ENCODE measurements at places on chromosomes 2 and 18.

GRCh38 chr2:231917280-231918066 lies 8.7 kb downstream of the NPPC start:
- DNase-seq: no peak

DNA sequence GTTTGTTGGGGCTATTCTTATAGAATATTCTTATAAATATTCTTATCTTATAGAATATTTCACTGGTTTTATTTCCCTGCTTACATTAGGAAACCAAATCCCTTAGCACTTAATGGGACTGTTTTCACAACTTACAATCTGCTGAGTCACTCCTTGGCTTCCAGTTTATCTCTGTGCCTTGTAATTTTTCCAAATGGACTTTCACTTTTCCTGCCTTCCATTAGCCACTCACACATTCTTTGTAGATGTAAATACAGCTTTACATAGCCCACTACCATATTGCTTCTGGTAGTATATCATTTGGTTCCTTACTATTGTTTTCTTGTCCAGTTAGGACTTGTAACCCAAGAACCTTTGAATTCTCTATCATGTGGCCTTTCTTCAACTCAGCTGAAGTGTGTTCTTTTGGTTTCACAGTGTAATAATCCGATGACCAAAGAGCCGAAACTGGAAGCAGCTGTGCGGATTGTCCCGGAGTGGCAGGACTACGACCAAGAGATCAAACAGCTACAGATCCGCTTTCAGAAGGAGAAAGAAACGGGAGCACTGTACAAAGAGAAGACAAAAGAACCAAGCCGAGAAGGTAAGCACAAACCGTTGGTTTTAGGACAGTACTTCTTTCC lies 96.1 kb downstream of the UGGT1 start:
- DNase-seq: no peak

DNA sequence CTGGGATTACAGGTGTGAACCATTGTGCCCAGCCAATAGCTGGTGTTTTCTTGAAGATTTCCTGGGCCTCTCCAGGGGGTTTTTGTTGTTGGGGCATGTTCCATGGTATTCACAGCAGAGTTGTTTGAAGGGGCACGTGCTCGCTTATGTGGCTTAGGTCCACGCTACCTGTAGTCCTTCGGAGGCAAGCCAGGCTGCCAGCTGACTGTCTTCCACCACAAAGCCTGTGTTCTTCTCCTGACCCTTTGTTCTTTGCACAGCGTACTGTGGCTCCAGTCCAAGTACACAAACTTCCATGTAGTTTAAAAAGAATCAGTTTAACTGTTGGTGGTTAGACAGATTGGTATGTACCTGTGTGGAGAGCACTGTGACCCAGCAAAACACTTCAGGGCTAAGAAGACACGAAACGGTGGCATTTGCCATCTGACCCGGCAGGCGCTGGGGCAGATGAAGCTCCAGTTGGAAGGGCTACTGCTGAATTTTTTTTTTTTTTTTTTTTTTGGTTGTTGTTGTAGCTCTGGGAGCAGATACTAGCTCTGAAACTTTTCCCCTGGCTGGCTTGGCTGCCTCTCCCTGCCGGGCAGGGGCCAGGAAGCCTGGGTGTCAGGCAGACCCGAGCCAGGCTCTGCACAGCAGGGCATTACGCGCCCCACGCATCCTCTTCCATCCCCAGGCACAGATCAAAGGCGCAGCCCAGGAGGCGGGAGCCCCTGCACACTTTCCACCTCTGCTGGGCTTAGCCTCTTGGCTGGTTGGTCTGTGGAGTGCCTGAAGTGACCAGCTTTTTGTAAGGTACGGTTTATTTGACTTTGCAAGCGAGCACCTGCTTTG lies 5.7 kb downstream of the GREB1 start:
- no peak for DNase-seq

DNA sequence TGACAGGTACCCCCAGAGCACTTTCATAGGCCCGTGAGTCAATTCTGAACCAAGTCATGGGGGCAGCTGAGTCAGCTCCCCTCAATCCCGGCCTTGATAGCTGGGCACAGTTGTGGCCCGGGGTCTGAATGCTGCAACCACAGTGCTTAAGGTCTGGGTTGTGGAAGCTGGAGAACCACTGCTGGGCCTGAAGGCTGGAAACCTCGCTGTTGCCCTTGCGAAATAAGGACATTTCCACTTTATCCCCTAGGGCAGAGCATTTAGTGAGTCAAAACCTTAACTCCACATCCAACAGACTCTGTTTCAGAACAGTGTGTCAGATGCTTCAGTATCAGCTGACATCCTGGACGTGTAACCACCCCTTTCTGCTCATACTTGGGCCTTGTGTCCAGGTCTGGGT lies 58.6 kb downstream of the SP110 start:
- no peak for DNase-seq
